ENCODE measurements at places on chromosomes 7 and 10.

GRCh38 chr7:143518521-143518920, 40.8 kb downstream of the TAS2R41 start:
- ATAC-seq: no peak

- ATAC-seq: no peak
Observed at GRCh38 chr10:124296813-124297788, 121.6 kb downstream of the OAT start.

GRCh38 chr7:29588900-29589696, 25.5 kb downstream of the PRR15 start:
- ATAC-seq: peak; percentile 87

- ATAC-seq: peak; percentile 37
Observed at GRCh38 chr10:27285093-27285492, 44.5 kb upstream of the ACBD5 start.

DNA sequence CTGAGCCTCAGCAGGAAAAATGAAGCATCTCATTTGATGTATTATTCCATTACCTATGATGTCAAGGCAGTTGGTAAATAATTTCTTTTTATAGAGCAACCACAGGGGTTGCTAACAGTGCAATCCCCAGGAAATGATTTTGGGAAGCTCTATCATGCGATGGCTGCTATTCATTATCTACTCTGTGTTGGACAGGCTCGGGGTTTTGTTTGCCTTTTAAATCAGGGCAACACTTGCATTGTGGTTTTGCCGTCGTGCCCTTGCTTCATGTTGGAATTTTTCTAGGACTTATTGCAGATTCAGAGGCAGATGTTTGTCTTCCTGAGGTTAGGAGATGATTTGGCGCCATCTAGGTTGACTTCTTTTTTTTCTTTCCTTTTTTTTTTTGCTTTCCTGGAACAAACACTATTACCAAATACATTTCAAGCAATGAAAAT, 128.4 kb downstream of the BICC1 start:
- ATAC-seq: peak; percentile 93

DNA sequence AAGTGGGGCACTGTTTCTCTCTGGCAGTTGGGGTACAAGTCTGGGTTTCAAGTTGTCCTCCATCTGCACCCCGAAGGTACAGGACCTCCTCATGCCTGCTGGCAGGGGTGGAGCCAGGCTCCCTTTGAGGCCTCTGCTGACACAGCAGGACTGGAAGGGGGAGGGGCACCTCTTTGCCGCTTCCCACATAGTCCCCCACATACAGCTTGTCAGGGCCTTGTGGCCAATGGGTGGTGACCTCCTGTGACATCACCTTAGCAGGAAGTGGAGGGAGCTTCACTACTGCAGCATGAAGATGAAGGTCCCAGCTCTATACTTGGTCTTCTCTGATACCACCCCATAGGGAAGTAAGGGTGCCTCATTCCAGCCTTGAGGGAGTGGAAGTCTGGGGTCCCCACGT, 167.8 kb downstream of the RAMP3 start:
- ATAC-seq: no peak

- ATAC-seq: no peak
Observed at GRCh38 chr10:107671960-107672359, 507.5 kb upstream of the SORCS1 start.

DNA sequence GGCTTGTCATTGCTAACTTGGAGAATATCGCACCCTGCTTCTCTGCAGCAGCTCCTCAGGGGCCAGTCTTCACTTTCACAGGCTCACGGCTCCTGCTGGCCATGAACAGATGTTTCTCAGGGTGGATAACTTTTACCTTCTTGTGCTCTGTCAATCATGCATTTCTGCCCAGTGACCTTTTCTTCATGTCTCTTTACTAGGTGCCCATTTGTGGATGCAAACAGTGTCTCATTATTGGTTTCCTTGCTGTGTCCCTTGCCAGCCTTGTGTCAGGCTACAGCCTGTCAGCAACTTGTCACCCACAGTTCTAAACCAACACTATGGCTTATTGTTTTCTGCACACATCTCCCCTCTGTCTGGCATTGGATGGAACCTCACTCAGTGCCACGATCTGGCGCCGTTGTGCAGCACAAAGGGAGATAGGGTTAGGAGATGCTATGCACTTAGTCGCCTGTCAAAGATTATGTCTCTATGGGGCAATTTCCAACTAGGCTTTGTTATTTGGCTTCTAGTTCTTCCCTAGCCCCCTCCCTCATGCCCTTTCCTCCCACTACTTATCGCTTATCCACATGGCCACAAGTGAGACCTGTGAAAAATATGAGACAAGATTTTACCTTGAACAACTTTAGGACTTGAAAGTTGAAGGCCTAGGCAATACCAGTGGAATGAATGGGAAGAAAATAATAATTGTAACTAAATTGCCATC, 45.7 kb upstream of the NXPH1 start:
- no peak for ATAC-seq

DNA sequence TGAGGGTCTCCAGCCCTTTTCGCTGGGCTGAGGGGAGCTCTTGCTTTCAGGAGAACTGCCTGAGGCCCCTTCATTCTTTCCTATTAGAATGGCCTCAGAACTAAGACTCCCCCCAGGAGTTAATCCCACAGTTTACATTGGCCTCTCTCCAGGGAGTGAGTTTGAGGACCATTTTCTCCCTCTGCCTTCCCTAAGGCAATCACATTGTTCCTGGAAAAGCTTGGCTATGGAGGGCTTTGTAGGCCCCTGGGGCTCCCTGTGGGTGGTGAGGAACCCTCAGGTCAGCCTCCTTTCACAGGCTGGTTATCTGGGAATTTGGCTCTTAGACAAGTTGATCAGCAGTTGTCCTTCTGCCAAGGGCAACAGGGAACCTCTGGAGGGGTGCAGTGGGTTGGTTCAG, 343.7 kb downstream of the RPS24 start:
- ATAC-seq: no peak

- ATAC-seq: no peak
Observed at GRCh38 chr7:118061386-118061785, 122.6 kb upstream of the LSM8 start.

DNA sequence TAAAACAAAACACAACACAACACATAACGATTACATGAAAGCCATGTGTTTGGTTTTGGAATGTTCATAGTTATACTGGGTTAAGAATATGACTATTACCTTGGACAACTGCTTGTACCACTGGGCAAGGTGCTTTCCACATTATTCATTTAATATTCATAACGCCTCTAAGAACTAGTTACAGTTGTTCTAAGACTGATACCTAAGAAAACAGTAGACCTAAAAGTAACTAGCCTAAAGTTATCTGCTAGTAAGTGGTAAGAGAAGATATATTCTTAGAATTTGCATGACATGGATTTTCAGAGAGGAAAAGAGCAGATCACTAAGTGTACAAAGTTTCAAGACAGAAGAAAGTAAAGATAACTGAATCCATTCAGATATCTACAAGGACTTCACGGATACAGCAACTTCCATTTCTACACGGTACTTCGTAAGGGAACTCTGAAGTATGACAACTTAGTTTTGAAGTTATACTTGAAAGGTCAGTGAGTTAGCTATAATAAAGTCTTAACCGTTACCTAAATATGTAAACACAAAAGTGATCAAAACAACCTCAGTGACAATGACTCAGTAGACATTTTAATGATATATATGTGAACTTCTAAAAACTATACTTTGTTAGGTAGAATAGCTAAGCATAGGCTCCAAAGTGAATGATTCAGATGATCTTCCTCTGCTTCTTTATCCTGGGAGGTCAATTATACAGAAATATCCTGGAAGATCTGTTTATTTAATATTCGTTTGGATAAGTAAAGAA, 65.1 kb downstream of the MINDY3 start:
- no peak for ATAC-seq

DNA sequence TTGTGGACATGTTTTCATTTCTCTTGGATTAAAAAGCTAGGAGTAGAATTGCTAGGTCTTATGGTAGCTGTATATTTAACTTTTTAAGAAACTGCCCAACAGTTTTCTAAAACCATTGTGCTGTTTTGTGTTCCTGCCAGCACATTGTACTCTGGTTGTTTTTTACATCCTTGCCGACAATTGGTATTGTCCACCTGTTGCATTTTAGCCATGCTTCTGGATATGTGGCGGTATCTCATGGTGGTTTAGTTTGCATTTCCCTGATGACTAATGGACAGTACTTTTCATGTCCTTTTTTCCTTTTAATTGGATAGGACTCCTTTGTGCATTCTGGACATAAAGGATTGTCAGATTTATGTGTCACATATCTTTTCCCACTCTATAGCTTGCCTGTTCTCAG, 45.5 kb downstream of the STK17A start:
- ATAC-seq: no peak

DNA sequence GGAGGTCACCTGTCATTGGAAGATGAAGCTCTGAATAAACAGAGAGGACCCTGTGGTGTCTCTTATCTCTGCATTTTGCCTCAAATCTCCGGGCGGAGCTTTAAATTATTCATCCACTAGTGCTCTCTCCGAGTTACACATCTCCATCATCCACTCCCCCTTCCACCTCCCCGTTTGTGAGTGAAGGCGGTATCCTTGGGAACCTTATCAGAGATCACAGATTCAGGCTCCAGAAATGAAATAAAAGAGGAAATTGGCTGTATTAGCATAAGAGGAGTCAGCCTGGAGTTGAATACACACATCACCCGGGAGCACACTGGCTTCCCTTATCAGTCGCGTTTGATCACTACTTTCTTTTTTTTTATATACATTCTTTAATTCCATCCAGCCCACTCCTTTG, 1184.8 kb downstream of the GATA3 start:
- peak; percentile 87 for ATAC-seq

- ATAC-seq: no peak
Observed at GRCh38 chr7:107660381-107661080, at the start of gene SLC26A4. Gene SLC26A4 (plus strand): TSS chr7:107660828. CDS start chr7:107661642, 814 bp downstream.

GRCh38 chr7:143886826-143887477, 15.0 kb downstream of the TCAF1 start:
- no peak for ATAC-seq

- no peak for ATAC-seq
Observed at GRCh38 chr10:3476186-3476585, 303.6 kb upstream of the PITRM1 start.

DNA sequence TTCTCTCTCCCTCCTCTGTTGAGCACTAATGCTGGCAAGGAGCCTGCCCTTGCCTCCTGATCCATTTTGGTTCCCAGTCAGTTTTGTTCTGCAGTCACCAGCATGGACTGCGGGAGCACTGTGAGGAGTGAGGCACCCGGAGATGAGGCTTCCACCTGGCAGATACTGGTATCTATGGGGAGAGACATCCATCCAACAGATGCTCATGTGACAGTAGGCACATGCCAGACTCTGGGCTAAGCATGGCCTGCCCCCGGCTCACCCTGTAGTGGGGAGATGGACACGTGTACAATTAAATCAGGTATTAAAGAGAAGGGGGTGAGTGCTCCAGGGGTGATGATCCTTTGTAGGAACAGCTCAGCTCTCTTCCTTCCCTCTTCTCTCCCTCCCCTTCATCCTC, 74.0 kb upstream of the PODXL start:
- no peak for ATAC-seq

GRCh38 chr7:126659124-126659523, 593.6 kb downstream of the GRM8 start:
- no peak for ATAC-seq

DNA sequence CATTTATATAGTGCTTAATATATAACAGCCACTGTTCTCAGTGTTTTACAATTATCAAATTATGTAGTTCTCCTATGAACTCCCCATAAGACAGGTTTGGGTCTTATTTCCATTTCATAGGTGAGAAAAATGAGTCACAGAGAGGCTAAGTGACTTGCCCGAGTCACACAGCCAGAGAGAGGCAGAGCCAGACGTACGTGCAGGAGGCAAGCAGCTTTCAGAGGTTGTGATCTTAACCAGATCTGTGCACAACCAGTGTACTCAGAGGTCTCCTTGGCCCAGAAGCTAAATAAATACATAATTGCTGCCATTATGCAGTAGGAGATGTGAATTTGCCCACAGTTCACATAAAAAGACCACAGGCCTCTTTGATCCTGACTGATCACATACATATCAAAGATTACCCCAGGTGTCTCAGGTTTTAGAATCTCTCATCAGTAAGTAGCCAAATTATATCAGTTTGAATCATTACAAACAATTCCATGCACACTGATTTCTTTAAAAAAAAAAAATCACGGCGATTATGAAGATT, 304.7 kb upstream of the AOAH start:
- ATAC-seq: no peak

GRCh38 chr10:132448248-132448731, 51.3 kb downstream of the PWWP2B start:
- ATAC-seq: peak; percentile 38

GRCh38 chr7:76304888-76305375, 2.5 kb downstream of the HSPB1 start:
- no peak for ATAC-seq

DNA sequence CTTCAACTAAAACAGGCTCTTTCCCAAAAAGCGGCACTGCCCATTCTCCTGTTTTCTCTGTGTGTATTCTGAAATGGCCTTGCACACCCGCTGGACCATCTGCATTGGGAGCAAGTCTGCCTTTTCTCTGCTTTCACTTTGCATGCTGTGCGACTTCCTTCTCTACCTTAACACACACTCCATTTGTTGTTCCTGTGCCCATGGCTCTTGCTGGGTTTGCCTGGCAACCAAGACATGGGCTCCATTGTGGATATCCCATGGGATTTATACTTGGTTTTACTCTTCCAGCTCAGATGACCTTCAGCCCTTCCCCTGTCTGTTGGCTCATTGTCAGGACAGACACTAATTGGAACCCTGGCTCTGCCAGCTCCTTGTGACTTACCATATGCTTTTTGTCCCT, 465.3 kb downstream of the REEP3 start:
- ATAC-seq: no peak

GRCh38 chr10:76769582-76769981, 868.0 kb downstream of the KCNMA1 start:
- no peak for ATAC-seq

- ATAC-seq: peak; percentile 80
Observed at GRCh38 chr7:130758429-130759056, 24.5 kb upstream of the KLF14 start.

DNA sequence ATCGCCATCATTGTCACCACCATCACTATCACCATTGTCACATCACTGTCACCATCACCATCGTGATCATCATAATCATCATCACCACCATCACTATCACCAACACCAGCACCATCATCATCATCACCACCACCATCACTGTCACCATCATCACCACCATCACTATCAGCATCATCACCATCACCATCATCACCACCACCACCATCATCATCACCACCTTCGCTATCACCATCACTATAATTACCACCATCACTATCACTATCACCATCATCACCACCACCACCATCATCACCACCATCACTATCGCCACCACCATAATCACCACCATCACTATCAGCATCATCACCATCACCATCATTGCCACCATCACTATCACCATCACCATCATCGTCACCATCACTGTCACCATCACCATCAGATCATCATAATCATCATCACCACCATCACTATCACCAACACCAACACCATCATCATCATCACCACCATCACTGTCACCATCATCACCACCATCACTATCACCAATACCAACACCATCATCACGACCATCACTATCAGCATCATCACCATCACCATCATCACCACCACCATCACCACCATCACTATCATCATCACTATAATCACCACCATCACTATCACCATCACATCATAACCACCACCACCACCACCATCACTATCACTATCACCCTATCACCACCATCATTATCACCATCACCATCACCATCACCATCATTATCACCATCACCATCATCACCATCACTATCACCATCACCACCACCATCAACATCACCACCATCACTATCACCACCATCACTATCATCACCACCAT, 6.0 kb upstream of the GNA12 start:
- no peak for ATAC-seq
